HFFc6 (cell line): ENCODE measurements at places on chromosomes 7 and 10. TPM values are rescaled to one million over a fixed set of nuclear protein-coding genes. Genes with fewer than 3 reads are reported as not detected.

The FRMPD2 gene
- total RNA-seq, result not detected in 3 replicates

GRCh38 chr7:98286093-98286539 lies 4.6 kb downstream of the BRI3 start:
- peak; percentile 88 for DNase-seq

DNA sequence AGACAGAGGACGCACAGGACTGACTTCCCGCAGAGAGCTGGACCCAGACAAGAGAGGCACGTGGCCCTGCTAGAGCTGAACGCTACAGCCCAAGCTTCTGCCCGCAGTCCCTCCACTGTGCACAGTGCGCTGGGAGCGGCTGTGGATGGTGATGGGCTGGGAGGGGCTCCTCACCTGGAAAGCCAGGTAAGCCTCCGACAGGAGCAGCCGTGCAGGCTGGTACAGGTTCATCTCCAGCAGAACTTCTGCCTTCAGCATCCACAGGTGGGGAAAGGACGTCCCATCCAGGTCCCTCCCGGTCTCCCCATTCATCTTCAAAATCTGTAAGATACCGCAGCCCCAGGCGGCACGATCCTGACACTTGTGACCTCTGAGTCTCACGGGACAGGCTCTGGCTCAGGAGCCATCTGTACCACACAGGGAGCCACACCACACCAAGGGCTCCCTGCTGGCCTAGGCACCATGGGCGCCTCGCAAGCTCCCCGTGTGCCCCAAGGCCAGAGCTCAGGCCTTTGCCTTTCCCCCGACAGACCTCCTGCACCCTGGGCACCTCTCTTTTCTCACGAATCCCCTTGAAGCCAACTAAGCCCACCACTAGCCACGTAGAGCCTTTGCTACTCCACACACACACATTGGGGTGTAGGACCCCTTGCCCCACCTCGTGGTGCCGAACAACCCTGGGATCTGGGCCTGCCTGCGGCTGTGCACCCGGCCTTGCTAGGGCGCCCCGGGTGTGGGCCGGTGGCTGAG lies 76.3 kb downstream of the CFAP46 start:
- no peak for DNase-seq

DNA sequence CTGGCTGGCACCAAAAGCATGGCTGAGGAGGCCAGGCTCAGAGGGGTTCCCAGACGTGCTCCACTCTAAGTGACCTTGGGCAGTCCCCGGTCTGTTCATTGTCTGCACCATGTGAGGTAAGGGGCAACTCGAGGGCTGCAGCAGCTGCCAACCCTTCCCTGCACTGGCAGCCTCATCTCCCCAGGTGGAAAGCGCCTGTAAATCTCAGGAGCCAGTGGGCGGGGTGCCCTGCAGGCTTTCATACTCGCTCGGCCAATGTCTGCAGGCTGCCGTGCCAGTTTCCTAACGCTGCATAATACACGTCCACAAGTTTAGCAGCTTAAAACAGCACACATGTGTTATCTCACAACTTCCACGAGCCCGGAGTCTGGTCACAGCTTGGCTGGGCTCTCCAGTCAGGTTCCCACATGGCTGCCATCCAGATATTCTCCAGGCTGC lies 12.6 kb upstream of the GDF10 start:
- no peak for DNase-seq

- DNase-seq, result no peak
These were observed 9.7 kb upstream of the TNKS2 start for GRCh38 chr10:91788527-91788926.

DNA sequence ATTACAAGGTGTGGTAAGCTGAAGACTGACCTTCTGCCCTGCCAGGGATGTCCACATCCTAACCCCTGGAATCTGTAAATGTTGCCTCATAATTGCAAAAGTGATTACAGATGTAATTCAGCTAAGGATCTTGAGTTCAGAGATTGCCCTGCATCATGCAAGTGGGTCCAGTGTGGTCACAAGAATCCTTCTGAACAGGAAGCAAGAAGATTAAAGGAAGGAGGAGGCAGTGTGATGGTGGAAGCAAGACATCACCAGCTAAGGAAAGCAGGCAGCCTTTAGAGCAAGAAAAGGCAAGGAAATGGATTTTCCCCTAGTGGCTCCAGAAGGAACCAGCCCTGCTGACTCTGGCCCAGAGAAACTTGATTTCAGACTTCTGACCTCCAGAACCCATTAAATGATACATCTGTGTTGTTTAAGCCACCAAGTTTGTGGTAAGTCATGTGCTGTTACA lies 78.1 kb downstream of the USP6NL start:
- no peak for DNase-seq

- no peak for DNase-seq
These were observed 5.5 kb downstream of the ASB4 start for GRCh38 chr7:95491201-95491600.

The LRRD1 gene
- total RNA-seq, result not detected in 3 replicates

GRCh38 chr10:104327745-104328645 lies 10.3 kb downstream of the ITPRIP start:
- peak; percentile 86 for DNase-seq

The ZNF853 gene
- not detected in 3 replicates for total RNA-seq

- DNase-seq, result no peak
These were observed at the start of gene EZH2 for GRCh38 chr7:148884049-148884298. Gene EZH2 (minus strand): TSS chr7:148884291. CDS start chr7:148847298, 36,993 bp downstream.

GRCh38 chr10:60989400-60989876 lies 45.5 kb upstream of the RHOBTB1 start:
- no peak for DNase-seq

- DNase-seq, result peak; percentile 17
These were observed 769.3 kb downstream of the KCNMA1 start for GRCh38 chr10:76868098-76868977.

GRCh38 chr7:80890426-80891258 lies 28.2 kb downstream of the SEMA3C start:
- DNase-seq, result no peak

DNA sequence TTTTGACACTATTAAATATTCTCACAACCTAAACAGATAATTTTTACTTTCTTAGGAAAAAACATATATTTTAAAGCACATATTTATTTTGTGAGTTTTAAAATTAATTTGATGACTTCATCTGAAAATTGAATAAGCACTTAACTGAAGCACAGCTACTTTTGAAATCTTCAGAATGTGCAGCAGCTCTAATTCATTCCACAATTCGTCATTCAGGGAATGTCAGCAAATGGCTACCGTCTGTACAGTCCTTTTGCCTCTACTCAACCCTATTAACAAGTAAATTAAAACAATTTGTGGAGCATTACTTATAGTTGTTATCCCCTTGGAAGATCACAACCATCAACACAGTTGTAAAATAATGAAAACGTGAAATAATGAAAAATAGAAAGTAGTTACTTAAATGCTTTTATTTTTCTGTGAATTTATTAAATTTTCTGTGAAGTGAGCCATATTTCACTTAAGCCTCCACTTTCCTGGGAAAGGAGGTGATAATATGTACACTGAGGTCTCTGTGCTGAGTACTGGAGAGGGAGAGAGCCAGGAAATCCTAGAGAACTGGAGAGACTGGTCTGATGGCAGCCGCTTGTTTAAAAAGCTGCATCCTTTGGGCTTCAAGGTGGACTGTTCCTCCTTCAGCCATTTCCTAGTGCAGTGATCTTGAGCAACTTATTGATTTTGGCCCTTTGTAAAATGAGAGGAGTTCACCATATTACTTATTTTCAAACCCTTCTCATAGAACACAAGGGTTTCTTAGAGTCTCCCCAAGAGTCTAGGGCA lies 70.6 kb downstream of the REEP3 start:
- no peak for DNase-seq

The NRF1 gene
- 9.5 and 9.8 TPM in 2 replicates for total RNA-seq

GRCh38 chr10:6232225-6232807 lies 29.6 kb downstream of the PFKFB3 start:
- no peak for DNase-seq

GRCh38 chr7:127905491-127906330 lies 125.5 kb downstream of the LRRC4 start:
- DNase-seq, result peak; percentile 78

DNA sequence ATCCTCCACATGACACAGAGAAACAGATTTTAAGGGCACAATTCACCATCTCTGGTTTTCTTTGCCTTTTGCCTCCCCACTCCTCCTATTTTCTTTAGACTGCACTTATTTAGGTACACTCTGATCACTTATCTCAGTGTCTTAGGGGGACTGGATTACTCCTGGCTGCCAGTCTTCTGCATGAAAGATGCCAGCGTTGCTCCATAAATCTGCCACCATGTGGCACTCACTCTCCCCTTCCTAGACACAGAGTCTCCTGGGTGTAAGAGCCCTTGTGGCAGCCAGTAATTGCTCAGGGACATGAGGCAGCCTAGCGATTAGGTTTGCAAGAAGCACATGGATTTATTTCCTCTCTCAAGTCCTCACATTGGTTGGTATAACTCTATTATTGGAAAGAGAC lies 34.5 kb upstream of the RBM20 start:
- DNase-seq, result no peak

- DNase-seq, result peak; percentile 61
These were observed 1.8 kb downstream of the RP9 start for GRCh38 chr7:33107136-33108066.

- no peak for DNase-seq
These were observed 39.5 kb downstream of the KLF6 start for GRCh38 chr10:3745521-3745920.

GRCh38 chr7:36871863-36872262 lies 147.6 kb upstream of the AOAH start:
- no peak for DNase-seq

The ADAM8 gene
- total RNA-seq, result 1.3 to 2.6 TPM (median 2.3 TPM) in 3 replicates

DNA sequence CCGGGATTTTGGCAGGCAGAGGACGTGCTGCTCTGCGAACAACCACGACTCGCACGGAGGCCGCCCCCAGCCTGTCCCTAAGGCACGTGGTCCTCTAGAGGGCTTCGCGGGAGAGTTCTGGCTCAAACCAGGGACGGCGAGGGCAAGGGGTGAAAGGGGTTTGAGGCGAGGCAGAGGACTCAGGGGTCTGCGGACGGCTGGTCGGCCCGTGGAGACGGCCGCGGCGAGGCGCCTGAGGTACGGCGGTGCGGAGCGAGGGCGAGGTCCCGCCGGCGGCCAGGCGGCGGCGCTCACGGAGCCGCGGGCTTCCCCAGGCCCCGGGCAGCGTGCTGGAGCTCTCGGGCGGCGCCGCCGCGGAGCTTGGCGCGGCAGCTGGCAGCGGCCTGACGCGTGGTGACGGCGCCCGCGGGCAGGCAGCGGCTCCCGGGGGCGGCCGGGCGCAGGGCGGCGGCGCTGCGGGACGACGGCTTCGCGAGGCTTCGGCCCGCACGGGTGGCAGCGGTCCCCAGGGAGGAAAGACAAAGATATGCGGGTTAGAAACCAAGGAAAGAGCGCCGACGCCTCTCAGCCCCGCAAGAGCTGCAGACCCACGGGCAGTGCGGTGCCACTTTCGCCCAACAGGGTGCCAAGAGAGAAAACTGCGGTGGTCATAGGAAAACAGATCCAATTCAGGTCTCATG lies 44.8 kb downstream of the ZNF800 start:
- peak; percentile 30 for DNase-seq

DNA sequence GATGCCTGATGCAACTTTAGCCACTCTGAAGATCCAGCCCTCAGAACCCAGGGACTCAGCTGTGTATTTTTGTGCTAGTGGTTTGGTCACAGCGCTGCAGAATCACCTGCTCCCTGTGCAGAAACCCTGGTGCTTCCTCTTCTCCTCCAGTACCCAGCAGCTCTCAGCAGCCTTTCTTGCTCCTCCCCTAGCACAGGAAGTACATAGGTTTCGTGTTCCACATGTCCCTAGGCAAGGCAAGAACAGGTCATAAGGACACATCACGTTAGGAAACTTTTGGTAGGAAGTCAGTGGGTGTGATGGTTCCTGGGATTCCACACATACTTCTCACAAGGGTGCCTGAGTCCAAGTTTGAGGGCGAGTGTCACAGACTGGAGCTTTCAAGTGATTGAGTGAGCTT lies 167.9 kb upstream of the PRSS1 start:
- no peak for DNase-seq

- no peak for DNase-seq
These were observed 62.5 kb downstream of the CSGALNACT2 start for GRCh38 chr10:43200538-43201390.

DNA sequence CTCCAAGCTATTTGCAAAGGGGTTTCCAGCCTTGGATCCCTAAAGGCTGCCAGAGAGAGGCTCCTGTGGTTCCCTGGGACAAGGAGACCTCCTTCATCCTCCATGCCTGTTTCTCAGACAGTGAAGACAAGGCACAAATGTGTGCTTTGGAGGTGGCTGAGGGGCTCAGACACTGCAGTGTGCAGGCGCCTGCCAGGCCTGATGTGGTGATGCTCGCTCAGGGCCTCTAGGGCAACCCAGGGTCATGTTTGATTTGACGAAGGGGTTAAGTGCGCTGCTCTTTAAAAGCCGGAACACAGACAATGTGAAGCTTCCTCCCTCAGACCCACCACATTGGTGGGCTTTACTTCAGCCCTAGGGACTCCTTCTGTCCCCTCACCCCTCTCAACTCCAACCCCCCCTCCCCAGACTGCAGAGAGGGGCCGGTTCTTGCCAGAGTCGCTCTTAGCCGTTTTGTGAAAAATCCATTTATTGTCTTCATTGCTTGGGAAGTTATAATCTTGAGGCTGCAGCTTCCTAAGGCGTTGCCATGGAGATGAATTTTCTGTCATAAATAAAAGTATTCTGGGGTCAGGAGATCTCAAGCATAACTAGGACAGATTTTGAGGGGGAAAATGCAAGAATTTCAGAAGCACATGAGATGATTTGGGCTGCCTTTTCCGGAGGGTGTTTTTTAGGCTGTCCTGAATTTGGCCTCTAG lies 35.8 kb downstream of the PDGFA start:
- no peak for DNase-seq

DNA sequence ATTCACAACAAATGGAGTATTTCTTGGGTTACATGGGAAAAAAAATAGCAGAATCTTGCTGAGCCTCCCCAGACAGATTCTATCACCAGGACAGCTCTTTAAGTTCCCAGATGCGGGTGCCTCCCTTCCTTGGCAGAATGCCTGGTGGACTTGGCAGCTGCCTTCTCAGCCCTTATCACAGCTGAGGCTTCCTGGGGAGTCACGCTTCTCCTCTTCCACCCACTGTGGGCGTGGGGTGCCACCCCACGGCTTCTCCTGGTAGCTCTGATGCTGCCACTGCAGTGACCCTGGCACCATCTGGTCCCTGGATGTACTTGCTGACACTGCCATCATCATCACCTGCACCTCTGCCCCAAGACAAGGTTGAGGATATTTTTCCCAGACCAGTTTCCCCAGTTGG lies 16.2 kb upstream of the NME8 start:
- no peak for DNase-seq

- DNase-seq, result peak; percentile 78
These were observed 254.1 kb downstream of the TNS3 start for GRCh38 chr7:47327698-47328391.

The SPDYE11 gene
- total RNA-seq, result not detected in 3 replicates

The CCDC71L gene
- total RNA-seq, result 108 to 140 TPM (median 120 TPM) in 3 replicates

GRCh38 chr10:44102726-44103255 lies 282.1 kb downstream of the CXCL12 start:
- peak; percentile 75 for DNase-seq

DNA sequence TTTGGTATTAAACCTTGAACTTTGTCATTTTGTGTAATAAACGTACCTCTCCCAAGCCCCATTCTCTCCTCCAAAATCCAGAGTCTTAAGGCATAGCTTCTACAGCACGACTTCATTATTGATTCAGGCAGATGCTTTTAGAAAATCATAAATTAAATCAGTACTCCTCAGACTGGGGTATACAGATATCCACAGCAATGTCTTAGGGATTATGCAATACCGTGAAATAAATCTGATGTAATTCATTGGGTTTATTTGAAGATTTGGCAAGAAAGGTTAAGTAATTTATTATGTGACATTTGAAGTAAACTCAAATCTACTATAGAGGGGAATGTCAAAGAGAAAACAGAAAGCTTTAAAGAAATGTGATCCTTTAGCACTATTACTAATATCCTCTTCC lies 246.1 kb upstream of the PLXDC2 start:
- no peak for DNase-seq

- peak; percentile 86 for DNase-seq
These were observed 53.4 kb upstream of the CAMK2B start for GRCh38 chr7:44378744-44379143.

The MKX gene
- 39.8 to 100 TPM (median 89.0 TPM) in 3 replicates for total RNA-seq

The ACTL6B gene
- not detected in 3 replicates for total RNA-seq
